Tongue (tissue), 3 donors: ENCODE measurements at places on chromosomes 7 and 10. TPM values are rescaled to one million over a fixed set of nuclear protein-coding genes. Genes with fewer than 3 reads are reported as not detected.

GRCh38 chr10:22893781-22894180 lies 34.1 kb upstream of the ARMC3 start:
- no peak for DNase-seq

DNA sequence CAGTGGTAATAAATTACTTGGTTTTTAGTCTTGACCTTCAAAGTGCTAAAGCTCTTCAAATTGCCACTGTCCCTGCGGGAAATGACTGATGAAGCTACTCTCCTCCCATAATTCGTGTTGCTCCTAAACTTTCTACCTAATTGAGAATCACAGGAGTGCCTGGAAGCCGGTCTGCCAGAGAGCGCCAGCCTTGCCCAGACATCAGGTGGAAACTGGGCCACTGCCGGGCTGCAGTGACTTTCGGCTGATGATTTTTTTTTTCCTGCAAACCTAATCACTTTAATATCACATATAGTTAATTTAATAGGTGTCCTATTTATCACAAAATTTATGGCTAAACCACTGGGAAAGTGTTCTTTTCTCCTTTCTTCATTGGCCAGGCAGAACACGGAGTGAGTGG lies 59.6 kb upstream of the UBE3C start:
- DNase-seq: no peak

DNA sequence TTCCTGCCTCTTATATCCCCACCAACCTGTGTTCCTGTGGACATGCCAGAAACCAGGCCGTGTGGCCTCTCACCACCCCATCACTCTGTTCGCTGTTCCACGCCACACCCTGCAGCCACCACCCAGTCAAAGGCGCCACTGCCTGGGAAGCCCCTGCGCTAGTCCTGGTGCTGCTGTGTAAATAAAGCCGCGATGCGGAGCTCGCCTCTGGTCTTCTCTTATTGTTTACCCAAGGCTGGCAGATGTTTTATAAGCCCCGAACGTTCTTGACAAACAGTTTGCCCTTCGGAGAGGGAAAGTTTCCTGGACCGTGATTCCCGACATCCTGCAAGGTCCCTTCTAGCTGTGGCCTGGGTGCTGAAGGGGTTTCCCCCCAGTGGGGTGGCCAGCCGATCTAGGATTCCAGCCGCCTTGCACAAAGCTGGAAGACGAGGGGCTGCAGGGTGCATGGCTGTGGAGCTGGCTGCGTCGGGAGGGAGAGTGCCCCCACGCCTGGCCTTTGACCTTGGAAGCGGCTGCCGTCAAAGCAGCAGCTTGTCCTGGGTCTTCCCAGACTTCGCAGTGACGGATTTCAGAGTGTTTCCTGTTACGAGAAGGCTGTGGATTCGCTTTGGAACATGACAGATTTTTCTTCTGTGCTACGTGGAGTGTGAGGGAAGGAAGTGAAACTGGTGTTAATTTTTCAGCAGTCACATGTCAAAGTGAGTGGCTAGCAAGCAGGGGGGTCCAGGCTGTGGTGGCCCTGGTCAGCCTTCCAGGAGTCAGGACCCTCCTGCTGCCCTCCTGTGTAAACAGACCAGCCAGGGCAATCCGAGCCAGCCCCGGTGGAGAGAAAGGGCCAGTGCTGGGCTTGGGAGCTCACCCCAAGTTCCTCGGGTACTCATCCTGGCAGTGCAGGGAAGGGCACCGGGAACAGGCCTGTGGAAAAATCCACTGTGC lies 61.6 kb downstream of the LHPP start:
- no peak for DNase-seq

GRCh38 chr7:101612885-101613515 lies 16.1 kb downstream of the MYL10 start:
- no peak for DNase-seq

GRCh38 chr10:53357587-53357986 lies 585.0 kb upstream of the MBL2 start:
- no peak for DNase-seq

DNA sequence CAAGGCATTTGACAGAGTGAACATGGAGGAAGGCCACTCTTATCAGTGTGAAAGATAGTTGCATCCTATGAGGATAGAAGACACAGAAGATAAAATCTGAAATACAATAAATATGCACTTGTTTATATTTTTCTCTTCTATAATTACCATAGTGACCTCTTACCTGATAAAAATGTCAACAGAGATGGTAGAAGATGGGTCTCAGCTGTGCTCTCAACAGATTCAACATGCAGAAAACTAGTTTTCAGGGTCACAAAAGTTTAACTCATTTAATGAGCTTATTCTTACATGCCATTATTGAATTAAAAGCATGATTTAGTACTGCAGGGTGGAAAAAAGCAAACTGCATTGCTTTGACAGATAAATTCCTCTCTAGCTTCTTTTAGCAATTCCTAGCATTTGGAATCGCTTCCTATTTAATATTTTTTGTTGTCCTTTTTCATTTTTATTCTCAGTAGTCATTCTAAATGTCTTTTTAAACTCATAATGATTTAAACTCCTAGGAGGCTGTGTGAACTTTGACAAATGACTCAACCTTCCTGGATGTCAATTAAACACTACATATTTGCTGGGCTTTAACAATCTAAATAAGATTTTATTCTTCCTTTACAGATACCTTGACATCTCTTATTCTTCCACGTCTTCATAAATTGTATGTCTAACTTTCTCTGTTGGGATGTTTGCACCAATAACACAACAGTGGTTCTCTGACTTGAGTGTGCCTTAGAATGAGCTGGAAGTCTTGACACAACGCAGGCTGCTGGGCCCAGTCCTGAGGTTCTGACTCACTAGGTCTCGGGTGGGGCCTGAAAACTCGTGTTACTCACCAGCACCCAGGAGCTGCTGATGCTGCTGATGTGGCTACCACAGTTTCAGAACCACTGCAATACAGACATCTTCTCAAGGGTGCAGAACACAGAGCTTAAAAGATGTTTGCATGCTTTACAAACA lies 565.5 kb upstream of the IGFBP3 start:
- no peak for DNase-seq

DNA sequence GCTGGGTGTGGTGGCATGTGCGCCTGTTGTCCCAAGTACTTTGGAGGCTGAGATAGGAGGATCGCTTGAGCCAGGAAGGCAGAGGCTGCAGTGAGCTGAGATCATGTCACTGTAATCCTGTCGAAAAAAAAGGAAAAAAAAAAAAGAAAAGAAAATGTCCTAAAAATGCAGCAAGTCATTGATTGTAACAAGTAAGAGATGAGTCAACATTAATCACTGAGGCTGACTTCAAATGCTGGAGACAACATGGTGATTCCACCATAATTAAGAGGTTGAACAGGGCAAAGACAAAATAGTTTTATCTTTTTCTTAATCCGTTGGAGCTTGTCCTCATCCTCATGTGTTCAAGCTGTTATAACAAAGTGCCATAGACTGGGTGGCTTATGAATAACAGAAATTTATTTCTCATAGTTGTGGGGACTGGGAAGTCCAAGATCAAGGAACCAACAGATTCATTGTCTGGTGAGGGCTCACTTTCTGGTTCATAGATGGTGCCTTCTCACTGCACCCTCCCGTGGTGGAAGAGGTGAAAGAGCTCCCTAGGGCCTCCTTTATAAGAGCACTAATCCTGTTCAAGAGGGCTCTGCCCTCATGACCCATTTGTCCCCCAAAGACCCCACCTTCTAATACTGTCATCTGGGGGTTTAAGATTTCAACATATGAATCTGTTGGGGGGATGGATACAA lies 60.3 kb downstream of the TBXAS1 start:
- no peak for DNase-seq

DNA sequence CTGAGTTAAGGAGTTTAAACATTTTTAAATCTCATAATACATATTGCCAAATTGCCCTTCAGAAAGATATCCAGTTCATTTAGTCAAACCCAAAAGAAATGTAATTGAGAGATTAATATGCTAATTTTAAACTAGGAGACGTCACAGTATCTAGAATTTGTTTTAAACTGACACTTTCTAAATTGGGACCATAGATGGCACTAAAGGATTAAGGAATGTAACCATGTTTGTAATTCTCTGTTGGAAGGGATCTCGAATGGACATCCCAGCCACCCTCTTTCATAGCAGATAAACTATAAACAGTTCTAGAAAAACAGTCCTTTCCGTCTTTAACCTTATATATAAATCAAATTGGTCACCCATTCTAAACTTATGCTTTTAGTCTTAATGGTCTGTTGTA lies 30.0 kb upstream of the SAMD9L start:
- DNase-seq: no peak

- DNase-seq: peak; percentile 45
These were observed 18.1 kb downstream of the LRMDA start for GRCh38 chr10:75449382-75450074.

- DNase-seq: no peak
These were observed 44.8 kb downstream of the SHTN1 start for GRCh38 chr10:116960066-116960776.

GRCh38 chr10:89301232-89301631 lies 614 bp upstream of the IFIT2 start:
- DNase-seq: peak; percentile 54

DNA sequence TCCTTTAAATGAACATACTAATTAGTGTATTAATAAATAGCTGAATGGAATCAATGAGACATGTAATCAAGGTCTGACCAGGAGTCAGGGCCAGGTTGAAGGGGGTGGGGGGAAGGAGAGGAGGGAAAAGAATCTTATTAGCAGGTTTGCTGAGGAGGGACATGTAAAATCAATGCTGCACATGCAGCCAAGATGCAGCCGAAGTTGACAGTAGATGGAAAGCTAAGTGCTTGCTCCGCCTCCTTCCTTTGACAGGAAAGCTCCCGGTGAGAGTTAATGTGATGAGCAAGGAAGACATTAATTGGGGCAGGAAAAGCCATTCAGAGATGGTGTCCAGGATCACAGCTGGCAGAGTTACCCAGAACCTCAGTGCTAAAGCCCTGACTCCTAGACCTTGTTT lies 24.4 kb downstream of the PLXNA4 start:
- DNase-seq: no peak

- no peak for DNase-seq
These were observed 24.3 kb downstream of the YKT6 start for GRCh38 chr7:44224974-44225565.

GRCh38 chr10:79176949-79177602 lies 108.3 kb downstream of the ZMIZ1 start:
- peak; percentile 68 for DNase-seq

DNA sequence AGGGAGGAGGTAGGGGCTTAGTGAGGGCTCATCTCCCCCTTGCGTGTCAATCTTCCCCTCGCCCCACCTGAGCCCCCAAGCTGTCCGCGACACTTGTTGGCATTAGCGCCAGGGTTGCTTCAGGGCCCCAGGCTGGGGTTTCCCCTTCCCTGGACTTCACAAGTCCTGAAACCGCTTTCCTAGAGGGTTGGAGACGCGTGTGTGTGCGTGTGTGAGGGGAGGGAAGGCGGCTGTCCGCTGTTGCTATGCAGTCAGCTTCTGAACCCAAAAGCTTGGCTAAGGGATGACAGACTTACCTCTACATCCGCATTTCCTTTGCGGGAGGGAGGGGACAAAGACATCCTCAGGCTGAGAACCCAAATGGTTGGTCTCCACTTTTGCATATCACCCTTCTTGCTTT lies 803 bp downstream of the GOLGA7B start:
- DNase-seq: no peak

GRCh38 chr10:102384606-102385429 lies 10.7 kb upstream of the NFKB2 start:
- DNase-seq: no peak

DNA sequence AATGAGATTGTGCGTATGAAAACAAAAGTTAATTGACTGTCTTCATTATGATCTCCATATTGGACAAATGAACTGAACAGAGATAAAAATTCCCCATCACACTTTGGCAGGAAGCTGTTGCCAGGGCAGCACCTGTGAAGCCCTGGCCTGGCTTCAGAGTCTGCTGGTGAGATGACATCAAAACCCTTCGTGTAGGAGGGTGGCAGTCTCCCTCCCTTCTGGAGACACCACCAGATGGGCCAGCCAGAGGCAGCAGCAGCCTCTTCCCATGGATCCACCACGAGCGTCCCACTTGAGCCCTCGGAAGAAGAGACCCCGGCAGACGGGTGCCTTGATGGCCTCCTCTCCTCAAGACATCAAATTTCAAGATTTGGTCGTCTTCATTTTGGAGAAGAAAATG lies at the start of gene DNTT:
TSS of gene DNTT (plus strand) at position 205 of the 400 bp plus-strand sequence. CDS start at position 269, 64 bp downstream.
- no peak for DNase-seq

DNA sequence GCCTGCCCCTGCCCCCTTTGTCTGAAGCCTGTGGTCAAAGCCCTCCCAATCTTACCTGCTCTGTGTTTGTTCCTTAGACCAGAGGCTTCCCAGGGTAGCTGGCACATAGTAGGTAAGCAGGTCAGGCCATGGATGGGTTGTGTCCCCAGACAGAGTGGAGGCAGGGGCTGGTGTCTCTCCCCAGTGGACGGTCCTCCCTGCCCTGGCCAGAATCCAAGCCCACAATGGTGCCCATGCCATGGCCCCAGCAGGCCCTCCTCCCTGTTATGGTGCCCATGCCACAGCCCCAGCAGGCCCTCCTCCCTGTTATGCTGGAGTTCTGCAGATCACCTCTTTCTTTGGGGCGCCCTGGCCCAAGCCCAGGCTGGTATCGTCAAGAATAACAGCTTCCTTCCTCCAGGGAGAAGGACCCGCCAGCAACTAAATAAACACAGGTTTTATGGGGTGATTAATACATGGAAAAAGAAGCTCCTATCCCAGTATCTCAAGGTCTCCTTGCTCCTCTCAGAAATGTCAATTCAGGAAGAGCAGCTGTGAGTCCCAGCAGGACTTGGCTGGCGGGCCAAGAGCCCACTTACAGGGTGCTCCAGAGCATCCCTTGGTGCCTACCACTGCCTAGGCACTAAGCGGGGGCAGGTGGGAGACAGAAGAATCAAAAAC lies 82.0 kb downstream of the NEURL1 start:
- no peak for DNase-seq

- no peak for DNase-seq
These were observed 10.4 kb upstream of the ITGB8 start for GRCh38 chr7:20320322-20320721.

- DNase-seq: no peak
These were observed 196.7 kb downstream of the IPMK start for GRCh38 chr10:58070956-58071355.

- peak; percentile 11 for DNase-seq
These were observed 234.0 kb downstream of the BICC1 start for GRCh38 chr10:58746474-58747185.

Gene SLC26A3
- total RNA-seq: not detected

Gene CRCP
- 26.3 TPM for total RNA-seq

Gene PNLIPRP3
- not detected for total RNA-seq

Gene ITPRID1
- total RNA-seq: 0.92 TPM

Gene SEMA4G
- total RNA-seq: 1.7 TPM

Gene EBLN1
- not detected for total RNA-seq

Gene MAT1A
- 0.31 TPM for total RNA-seq

Gene ANKRD61
- not detected for total RNA-seq

Gene FLNC
- 1,540 TPM for total RNA-seq

Gene RASA4
- total RNA-seq: 37.1 TPM

Gene SFTPA1
- total RNA-seq: not detected

Gene CTBP2
- 58.2 TPM for total RNA-seq
